Mesenteric fat pad (tissue), 1 donor: ENCODE measurements at places on chromosomes 16 and 17. TPM values are rescaled to one million over a fixed set of nuclear protein-coding genes. Genes with fewer than 3 reads are reported as not detected.

CACNG4 gene
- total RNA-seq: not detected

GHDC gene
- total RNA-seq: 20.0 TPM

HOXB1 gene
- total RNA-seq: not detected

CCDC154 gene
- total RNA-seq: 0.45 TPM

GNAO1 gene
- total RNA-seq: 3.0 TPM

NPW gene
- 0.58 TPM for total RNA-seq

CLEC3A gene
- not detected for total RNA-seq

SLC26A11 gene
- 13.2 TPM for total RNA-seq

KCNH6 gene
- total RNA-seq: not detected

MRC2 gene
- total RNA-seq: 46.1 TPM
